Stimulated activated CD4-positive, alpha-beta T cell treated with anti-CD3 and anti-CD28 coated beads, Interleukin-15, amount 100 ng/mL, for 48 hours (primary cell): ENCODE measurements at places on chromosomes 4 and X.

GRCh38 chrX:78769101-78769755, 21.7 kb downstream of the LPAR4 start:
- no peak for DNase-seq

DNA sequence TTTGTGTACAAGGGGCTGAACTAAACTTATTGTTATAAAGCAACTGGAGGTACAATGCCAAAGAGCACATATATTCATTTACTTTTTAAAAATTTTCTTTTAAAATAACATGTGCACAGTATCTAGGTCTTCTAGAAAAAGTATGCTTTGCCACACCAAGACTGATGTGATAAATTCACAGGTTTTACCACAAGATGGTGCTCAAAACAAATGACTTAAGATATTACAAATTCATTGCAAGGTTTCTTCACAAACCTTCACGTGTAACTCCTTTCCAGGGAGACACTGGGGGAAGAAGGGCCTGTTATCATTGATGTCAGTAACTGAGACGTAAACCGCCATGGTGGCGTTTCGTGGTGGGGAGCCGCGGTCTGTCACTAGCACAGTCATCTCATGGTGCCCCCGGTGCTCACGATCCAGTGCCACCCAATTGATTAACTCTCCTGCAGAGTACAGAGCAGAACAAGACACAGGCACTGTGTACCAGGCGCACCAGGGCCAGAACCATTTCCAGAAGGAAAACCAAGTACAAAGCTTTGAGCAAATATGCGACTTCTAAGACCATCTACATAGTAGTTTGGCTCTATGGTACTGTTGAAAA, 162.2 kb downstream of the DCHS2 start:
- no peak for DNase-seq

GRCh38 chrX:153922932-153923857, 2.9 kb downstream of the ARHGAP4 start:
- no peak for DNase-seq

DNA sequence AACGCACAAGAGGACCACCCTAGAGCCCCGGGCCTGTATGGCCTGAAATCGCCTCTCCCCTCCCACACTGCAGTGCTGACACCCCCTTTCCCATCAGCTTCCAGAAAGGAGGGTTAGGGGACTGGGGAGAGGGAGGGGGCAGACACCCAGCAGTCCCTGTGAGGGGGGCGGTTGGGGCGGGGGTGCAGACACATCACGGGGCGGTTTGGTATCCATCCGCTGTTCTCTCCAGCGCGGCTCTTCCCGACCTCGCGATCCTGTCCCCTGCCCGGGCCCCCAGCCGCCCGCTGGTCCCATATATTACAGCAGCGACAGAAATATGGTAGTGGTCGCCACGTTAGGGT, 404 bp upstream of the GPRASP2 start:
- DNase-seq, result no peak

- DNase-seq, result no peak
Observed at GRCh38 chrX:1086444-1087409, 125.7 kb downstream of the CRLF2 start.

DNA sequence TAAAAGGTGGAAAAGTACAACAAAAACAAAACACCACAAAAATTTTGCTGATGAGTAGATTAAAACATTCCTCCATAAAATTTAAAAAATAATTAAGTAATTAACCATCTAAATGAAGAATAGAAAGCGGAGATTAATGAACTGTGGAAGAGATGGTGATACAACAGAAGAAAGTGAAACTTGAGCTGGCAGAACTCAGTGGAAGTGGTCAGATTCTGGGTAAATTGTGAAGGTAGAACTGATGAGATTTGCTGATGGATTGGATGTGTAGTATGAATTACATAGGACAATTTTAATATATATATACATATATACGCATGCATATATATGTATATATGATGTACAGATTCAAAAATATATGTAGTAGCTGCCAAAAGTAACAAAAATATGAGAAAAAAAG, 73.9 kb downstream of the AMOT start:
- no peak for DNase-seq

DNA sequence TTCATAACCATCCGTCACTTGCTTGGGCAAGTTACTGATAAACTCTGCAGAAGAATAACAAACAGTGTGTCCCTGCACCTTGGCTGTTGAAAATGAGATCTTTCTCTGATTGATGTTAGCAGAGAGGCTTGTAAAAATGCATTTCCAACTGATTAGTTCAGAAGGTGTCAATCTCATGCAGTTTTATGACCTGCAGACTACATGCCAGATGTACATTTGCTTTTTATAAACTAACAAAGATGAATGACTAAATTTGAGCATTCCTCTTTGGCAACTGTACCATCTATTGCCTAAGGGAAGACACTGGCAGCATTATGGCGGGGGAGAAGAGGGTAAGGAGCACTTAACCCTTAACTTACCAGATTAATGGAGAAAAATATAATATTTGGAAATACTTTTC, 192.8 kb downstream of the DCTD start:
- no peak for DNase-seq

DNA sequence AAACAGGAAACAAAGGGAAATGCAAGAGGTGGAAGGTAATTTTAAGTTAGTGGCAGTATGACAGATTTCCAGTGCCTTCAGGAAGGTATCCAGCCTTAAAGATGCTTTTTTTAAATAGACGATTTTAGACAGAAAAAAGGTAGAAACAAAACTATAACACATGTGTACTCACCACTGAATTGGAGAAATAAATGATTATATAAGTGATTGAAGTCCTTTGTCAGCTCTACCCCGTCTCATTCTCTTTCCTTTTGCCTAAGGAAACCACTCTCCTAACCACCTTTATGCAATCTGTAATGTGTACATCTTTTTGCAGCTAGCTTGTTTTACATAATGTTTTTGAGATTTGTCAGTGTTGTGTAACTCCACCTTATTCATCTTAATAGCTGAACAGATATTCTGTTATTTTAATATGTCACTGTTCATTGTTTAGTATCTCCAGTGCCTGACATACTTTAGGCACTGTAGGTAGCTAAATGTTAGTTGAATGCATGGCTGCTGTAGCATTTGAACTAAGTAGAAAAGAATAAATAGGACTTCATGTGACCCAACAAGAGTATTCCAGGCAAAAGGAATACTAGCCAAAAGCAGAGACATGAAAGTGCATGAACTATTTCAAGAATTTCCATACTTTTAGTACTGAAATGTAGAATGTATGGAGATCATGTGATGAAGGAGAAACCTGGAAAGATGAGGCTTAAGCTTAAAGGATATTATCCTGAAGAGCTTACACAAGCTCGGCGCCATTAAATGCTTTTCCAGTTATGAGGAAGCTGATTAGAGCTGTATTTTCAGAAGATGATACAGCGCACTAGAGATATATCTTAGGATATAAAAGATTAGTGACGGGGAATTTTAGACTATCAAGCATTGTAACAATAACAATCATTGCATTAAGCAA, 865 bp downstream of the FAM200B start:
- no peak for DNase-seq

DNA sequence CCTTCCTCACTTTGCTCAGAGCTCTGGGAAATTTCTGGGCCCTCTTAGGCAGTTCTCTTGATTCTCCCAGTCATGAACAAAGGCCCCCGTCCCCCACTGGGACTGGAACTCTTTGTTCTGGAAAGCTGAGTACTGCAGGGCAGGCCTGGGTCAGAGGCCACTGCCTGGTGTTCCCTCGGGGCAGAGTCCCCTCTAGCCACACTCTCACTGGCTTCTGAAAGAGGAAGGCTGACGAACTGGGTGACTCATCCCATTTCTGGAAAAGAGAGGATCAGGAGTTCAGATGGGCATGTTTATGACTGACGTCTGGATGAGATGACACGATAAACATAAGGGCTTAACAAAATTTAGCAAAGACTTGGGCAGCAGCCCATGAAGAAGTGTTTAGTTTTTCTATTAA, 47.7 kb downstream of the DDX3X start:
- no peak for DNase-seq

DNA sequence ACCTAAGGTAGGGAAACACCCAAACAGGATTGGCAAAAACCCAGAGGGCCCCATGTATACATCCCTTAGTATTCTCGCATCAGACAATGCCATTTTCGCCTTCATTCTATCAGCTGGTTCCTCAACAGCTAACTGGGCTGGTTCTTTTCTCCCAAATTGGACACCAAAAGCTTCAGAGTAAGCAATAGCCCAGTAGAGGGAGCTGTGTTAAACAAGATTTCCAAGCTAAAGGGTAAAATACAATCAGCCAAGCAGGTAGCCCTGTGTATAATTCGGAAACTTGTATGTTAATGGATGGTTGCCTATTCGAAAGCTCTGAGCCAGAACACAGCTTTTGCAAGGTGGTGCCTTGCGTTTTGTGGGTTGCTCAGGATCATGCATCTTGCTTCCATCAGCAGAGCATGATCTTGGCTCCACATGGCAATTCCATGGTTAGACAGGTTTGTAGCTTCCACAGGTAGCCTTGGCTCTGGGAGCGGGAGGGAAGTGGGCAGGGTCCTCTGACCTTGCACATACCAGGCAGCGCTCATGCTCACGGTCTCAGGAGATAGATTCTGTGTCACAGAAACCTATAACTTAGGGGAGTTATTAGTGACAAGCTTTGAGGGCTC, 115.2 kb upstream of the LNX1 start:
- DNase-seq, result no peak

GRCh38 chrX:45801554-45801953, 600.9 kb upstream of the DIPK2B start:
- no peak for DNase-seq

DNA sequence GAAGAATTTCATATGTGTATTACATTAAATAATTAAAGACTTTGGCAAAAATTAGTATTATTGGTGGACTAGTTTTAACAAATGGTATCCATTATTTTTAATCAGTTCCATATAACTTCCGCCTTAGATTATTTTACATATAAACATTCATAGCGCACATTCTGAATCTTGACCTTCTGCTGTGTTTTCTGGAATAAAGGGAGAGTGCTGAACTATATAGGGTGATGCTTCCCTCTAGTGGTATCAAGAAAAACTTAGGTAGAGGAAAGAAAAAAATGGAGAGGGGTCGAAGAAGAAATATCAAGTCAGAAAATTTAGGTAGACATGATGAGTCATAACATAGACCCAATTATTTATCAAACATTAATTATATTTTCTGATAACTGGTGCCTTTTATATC, 155.6 kb upstream of the PACRGL start:
- DNase-seq, result no peak

DNA sequence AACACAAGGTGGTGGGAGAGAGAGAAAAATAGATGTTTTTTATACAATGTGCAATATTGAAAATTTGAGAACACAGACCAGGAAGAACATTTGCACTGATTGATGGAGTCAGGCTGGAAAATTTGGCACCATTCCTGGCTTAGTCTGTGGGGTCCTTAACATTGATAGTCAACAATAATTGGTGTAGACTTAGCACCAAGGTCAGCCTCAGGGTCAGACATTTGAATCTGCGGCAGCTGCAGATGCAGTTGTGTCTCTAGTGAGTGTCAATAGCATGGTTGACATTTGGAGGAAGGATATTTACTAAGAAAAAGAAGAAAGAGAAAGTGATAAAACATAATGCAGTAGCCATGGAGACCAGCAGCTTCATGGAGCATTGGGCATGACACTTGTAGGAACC, 31.5 kb upstream of the GLRA3 start:
- no peak for DNase-seq

DNA sequence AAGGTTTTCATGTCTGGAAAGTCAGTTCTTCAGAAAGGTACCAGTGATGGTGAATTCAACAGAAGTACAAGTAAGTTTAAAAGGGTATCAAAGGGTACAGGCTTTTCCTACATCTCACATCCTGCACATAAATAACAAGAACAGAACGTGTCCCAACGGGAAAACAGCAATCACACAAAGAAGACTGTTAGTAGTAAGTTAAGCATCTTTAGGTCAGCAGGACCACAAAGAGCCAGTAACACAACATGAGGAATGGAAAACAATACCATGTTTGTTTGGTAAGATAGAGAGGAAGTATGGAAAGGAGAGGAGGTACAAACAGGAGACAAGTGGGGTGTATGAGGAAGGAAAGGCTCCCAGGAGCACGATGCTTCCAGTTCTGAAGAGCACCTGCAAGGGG, 43.2 kb downstream of the SAT1 start:
- no peak for DNase-seq

DNA sequence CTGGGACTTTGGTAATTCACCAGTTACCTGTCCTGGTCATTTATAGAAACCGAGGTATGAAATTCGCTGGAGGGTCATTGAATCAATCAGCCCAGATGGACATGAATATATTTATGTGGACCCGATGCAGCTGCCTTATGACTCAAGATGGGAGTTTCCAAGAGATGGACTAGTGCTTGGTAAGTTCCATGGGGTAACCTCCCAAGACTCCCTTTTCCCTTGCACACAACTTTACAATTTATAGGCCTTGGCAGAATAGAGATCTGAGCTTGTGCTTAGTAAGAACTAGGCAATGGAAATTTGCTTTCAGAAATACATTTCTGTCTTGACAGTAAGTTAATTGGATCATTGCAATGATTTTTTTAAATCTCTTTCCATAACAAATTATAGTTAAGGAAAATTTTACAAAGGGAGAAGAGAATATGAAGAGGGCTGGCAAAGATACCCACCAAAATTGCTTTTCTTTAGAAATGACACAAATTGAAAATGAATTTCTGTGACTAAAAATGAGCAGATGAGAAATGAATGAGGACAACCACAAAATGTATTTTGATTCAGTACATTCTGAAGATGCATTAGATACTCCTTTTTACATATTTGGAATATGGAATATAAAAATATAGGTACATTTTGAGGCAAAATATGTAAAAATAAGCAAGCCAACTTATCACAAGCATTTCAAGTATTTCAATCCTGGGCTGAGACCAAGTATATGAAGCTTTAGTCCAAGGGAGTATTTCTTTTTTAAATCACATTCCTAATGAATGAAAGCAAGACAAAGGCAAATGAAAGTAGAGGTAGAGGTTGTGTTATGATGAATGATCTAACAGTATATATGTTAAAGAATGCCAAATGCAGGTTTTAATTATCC, 45.9 kb downstream of the PDGFRA start:
- DNase-seq, result no peak

- DNase-seq, result no peak
Observed at GRCh38 chr4:64016893-64017292, 392.4 kb downstream of the TECRL start.

GRCh38 chr4:37645736-37646135, 40.4 kb downstream of the RELL1 start:
- no peak for DNase-seq

GRCh38 chr4:130714006-130714405, 1618.1 kb downstream of the C4orf33 start:
- no peak for DNase-seq

DNA sequence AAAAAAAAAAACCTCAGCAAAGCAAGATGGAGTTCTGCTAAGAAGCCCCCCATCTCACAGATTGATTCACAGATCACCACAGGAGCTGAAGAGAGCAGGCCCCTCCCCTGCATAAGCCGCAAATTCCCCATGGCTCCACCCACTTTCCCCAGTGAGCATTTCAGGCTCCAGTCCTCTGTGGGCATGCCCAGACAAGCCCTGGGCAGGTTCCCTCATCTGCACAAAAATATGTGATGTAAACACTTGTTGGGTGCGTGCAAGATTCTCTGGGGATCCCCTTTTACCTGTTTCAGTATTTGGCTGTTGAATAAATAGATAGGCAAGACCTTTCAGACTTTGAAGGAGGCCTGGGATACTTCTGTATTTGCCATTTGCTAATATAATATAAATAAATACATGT, 514.3 kb downstream of the PCDH7 start:
- no peak for DNase-seq
